CD8-positive, alpha-beta memory T cell (primary cell): ENCODE measurements at places on chromosomes 3 and 15. TPM values are rescaled to one million over a fixed set of nuclear protein-coding genes. Genes with fewer than 3 reads are reported as not detected.

DNA sequence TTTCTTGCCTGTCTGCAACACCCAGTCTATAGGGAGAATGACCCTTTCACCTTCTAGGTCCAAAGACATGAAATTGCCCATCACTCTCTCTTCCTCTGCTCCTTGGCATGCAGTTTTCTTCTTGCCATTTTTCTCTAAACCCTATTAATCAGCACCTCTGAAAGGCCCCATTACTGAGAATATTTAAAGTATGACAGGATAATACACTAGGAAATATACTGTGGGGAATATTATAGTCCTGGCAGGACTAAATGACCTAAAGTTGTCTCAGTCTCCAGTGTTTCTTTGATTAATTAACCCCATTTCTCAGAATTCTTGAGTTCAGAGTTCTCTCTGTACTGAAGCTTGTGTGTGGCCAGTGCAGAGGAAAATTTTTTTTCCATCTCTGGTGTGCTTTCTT is 730.7 kb downstream of the AGBL1 start:
- H3K4me3 ChIP-seq: no peak overlapping the region
- no peaks in the 10 kb centered on the region for H3K27me3 ChIP-seq
- DNase-seq: no peak
- no peaks in the 10 kb centered on the region for H3K4me1 ChIP-seq
- no peaks in the 10 kb centered on the region for H3K36me3 ChIP-seq
- H3K27ac ChIP-seq: no peak overlapping the region

- no peak overlapping the region for H3K27ac ChIP-seq
- DNase-seq: no peak
- peaks cover 43% of the 10 kb centered on the region for H3K4me1 ChIP-seq
- no peaks in the 10 kb centered on the region for H3K27me3 ChIP-seq
- no peak overlapping the region for H3K4me3 ChIP-seq
Measured at GRCh38 chr3:43190670-43191069, 84.8 kb upstream of the POMGNT2 start.

Gene GRK7
- total RNA-seq: not detected

GRCh38 chr15:60591496-60592370 is 112.8 kb upstream of the ICE2 start:
- peak; percentile 38 for DNase-seq
- H3K4me1 ChIP-seq: peaks cover 39% of the 10 kb centered on the region
- no peaks in the 10 kb centered on the region for H3K27me3 ChIP-seq
- peak overlapping the region; percentile 80 for H3K27ac ChIP-seq
- no peaks in the 10 kb centered on the region for H3K36me3 ChIP-seq

Gene FOXB1
- 0.37 TPM for total RNA-seq

DNA sequence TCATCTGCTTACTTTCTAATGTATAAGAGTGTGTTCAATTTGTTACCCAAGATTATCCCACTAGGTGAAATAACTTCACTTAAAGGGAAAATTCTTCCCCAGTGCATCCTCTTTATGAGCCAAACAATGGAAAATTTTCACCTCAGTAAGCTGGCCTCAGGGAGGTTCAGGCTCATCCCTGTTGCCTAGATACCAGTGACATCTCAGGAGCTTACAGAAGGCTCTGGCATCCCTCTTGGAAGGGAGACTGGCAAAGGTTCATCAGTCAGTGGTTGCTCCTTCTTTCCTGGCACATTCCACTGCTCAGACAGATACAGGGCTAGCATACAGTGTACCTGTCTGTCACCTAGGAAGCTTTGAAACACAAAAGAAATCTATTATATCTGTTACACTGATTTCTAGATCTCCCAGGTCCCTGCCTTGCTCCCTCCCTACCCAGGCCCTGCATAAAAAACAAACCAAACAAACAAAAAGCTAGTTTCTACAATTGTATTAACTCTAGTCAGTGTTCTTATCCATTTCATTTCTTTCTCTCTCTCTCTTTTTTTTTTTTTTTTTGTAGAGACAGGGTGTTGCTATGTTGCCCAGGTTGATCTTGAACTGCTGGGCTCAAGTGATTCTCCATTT is 1.7 kb downstream of the IP6K2 start:
- H3K4me1 ChIP-seq: peaks cover 34% of the 10 kb centered on the region
- H3K36me3 ChIP-seq: peaks cover 11% of the 10 kb centered on the region
- H3K27me3 ChIP-seq: no peaks in the 10 kb centered on the region
- no peak overlapping the region for H3K4me3 ChIP-seq
- DNase-seq: no peak

- H3K36me3 ChIP-seq: no peaks in the 10 kb centered on the region
- H3K27me3 ChIP-seq: no peaks in the 10 kb centered on the region
- no peak overlapping the region for H3K4me3 ChIP-seq
- H3K27ac ChIP-seq: no peak overlapping the region
- no peaks in the 10 kb centered on the region for H3K4me1 ChIP-seq
Measured at GRCh38 chr3:46393554-46394434, 13.1 kb downstream of the CCR5AS start.

- H3K27ac ChIP-seq: no peak overlapping the region
- H3K36me3 ChIP-seq: no peaks in the 10 kb centered on the region
- DNase-seq: no peak
- no peak overlapping the region for H3K4me3 ChIP-seq
Measured at GRCh38 chr3:27310688-27311087, 58.5 kb downstream of the NEK10 start.

Gene RPP14
- total RNA-seq: 24.5 TPM

GRCh38 chr15:22973286-22973685 is 6.9 kb downstream of the CYFIP1 start:
- no peaks in the 10 kb centered on the region for H3K4me1 ChIP-seq
- no peak for DNase-seq
- no peak overlapping the region for H3K4me3 ChIP-seq
- no peaks in the 10 kb centered on the region for H3K36me3 ChIP-seq
- H3K27ac ChIP-seq: no peak overlapping the region

DNA sequence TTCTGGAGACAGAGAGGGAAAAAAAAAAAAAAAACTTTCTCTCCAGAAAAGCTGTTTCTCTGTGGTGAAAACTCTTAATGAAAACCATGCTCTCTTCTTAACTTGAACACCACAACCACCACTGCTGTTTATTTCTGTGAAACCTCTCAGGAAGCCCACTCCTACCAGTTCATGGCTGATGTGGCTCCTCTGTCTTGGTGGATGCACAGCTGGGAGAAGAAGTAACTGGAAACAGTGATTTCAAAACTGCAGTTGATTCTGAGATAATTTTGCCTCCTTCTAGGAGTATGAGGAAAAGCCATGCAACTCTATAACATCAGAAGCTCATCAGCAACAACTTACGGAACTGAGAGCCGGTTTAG is 40.2 kb upstream of the PYGO1 start:
- H3K27ac ChIP-seq: no peak overlapping the region
- H3K4me3 ChIP-seq: no peak overlapping the region
- no peaks in the 10 kb centered on the region for H3K27me3 ChIP-seq
- no peaks in the 10 kb centered on the region for H3K36me3 ChIP-seq

GRCh38 chr15:25664761-25665160 is 198.4 kb downstream of the ATP10A start:
- peaks cover 6% of the 10 kb centered on the region for H3K27me3 ChIP-seq
- H3K27ac ChIP-seq: no peak overlapping the region
- no peak overlapping the region for H3K4me3 ChIP-seq
- no peaks in the 10 kb centered on the region for H3K36me3 ChIP-seq
- no peaks in the 10 kb centered on the region for H3K4me1 ChIP-seq

Gene LAMB2
- 0.58 TPM for total RNA-seq

Gene CD96
- total RNA-seq: 80.9 TPM

Gene CFAP100
- not detected for total RNA-seq

Gene ACSBG1
- not detected for total RNA-seq

DNA sequence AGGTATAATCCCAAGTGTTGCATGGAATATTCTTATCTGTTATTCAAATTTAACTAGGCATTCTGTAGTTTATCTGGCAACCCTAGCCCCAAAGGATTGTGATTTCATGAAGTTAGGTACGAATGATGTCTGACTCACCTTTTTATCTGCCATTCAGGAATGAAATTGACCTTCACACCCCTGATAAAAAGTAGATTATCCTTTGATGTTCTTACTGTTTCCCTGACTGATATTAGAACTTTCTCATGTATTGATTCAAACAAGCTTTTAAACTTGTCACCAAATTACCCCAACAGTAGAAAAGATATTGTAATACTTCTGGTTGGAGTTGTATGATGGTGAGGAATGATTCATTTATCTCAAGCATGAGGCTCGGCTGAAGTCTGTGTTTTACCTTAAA is 43.6 kb upstream of the CADPS start:
- no peaks in the 10 kb centered on the region for H3K36me3 ChIP-seq
- no peaks in the 10 kb centered on the region for H3K4me1 ChIP-seq
- H3K4me3 ChIP-seq: no peak overlapping the region
- no peak for DNase-seq

DNA sequence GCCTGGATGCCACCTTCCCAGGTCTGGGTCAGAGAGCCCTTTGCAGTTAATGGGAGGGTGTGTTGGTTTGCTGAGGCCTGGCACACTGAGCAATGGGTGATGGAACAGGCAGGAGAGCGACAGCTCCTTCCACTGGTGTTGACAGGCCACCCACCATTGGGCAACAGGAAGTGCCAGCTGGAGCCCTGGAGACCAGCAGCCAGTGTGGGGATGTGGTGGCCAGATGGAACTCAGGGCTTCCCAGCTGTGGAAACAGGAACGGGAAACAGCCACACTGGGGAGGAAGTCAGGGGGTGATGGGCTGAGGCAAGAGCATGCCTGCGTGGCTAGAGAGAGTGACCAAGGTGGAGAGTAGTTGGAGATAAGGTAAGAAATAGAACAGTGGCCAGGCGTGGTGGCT is 9.3 kb downstream of the PSTPIP1 start:
- peak; percentile 45 for DNase-seq
- H3K36me3 ChIP-seq: peaks cover 6% of the 10 kb centered on the region
- no peaks in the 10 kb centered on the region for H3K27me3 ChIP-seq
- no peak overlapping the region for H3K27ac ChIP-seq
- no peak overlapping the region for H3K4me3 ChIP-seq
- peaks cover 94% of the 10 kb centered on the region for H3K4me1 ChIP-seq

Gene FANCI
- total RNA-seq: 145 TPM

Gene ARHGEF26
- 0.09 TPM for total RNA-seq

- no peaks in the 10 kb centered on the region for H3K36me3 ChIP-seq
- H3K27me3 ChIP-seq: no peaks in the 10 kb centered on the region
- peak overlapping the region; percentile 61 for H3K27ac ChIP-seq
- peak overlapping the region; percentile 74 for H3K4me3 ChIP-seq
Measured at GRCh38 chr3:53161820-53162671, 1.0 kb downstream of the PRKCD start.

GRCh38 chr3:115712871-115713270 is 89.6 kb downstream of the GAP43 start:
- H3K27me3 ChIP-seq: no peaks in the 10 kb centered on the region
- H3K27ac ChIP-seq: no peak overlapping the region
- no peaks in the 10 kb centered on the region for H3K36me3 ChIP-seq
- no peaks in the 10 kb centered on the region for H3K4me1 ChIP-seq

Gene CD276
- total RNA-seq: 1.9 TPM

Gene KBTBD13
- total RNA-seq: not detected

- DNase-seq: no peak
- no peaks in the 10 kb centered on the region for H3K4me1 ChIP-seq
- no peak overlapping the region for H3K27ac ChIP-seq
Measured at GRCh38 chr3:184284696-184285095, 8.9 kb downstream of the ECE2 start.

- no peak for DNase-seq
- H3K27ac ChIP-seq: no peak overlapping the region
- no peaks in the 10 kb centered on the region for H3K27me3 ChIP-seq
- H3K4me1 ChIP-seq: no peaks in the 10 kb centered on the region
Measured at GRCh38 chr3:87987952-87988351, 70.9 kb downstream of the CGGBP1 start.

DNA sequence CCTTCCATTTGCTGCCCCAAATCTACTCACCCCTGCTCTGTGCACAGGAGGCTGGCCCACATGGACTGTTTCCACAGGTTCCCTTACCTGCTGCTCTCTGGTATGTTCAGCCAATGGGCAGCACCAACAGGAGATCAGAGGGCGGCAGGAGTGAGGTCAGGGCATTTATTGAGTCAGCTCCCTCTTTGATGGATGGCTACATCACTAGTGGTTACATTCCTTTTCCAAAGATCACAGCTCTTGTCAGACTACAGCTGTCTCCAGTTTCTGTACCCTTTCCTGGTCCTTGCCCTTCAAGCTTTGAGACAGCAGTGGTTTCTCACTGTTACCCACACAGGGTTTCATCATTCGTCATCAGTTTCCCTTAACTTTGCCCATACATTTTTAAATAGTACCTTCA is 325.1 kb downstream of the SUCLG2 start:
- no peaks in the 10 kb centered on the region for H3K36me3 ChIP-seq
- H3K4me3 ChIP-seq: no peak overlapping the region
- no peak overlapping the region for H3K27ac ChIP-seq
- no peaks in the 10 kb centered on the region for H3K27me3 ChIP-seq

- no peak for DNase-seq
- no peaks in the 10 kb centered on the region for H3K36me3 ChIP-seq
- H3K4me1 ChIP-seq: peaks cover 24% of the 10 kb centered on the region
- H3K4me3 ChIP-seq: no peak overlapping the region
- H3K27me3 ChIP-seq: no peaks in the 10 kb centered on the region
- no peak overlapping the region for H3K27ac ChIP-seq
Measured at GRCh38 chr15:101129851-101130380, 121.9 kb downstream of the CHSY1 start.
